Cardiac ventricle fibroblast (primary cell): ENCODE measurements at places on chromosomes 5 and 9. TPM values are rescaled to one million over a fixed set of nuclear protein-coding genes. Genes with fewer than 3 reads are reported as not detected.

TSPAN17 gene
- 19.3 and 20.2 TPM in 2 replicates for total RNA-seq

ANKRD31 gene
- total RNA-seq = under 0.01 and 0.05 TPM in 2 replicates

TRIM36 gene
- total RNA-seq = 0.12 TPM in 1 of 2 replicates, not detected in the other

TNIP1 gene
- 64.3 and 74.6 TPM in 2 replicates for total RNA-seq

IL9 gene
- total RNA-seq = not detected in 2 replicates

SLC36A1 gene
- total RNA-seq = 4.0 and 8.0 TPM in 2 replicates

BTNL8 gene
- total RNA-seq = not detected in 2 replicates

TRIM7 gene
- total RNA-seq = 0.29 and 0.31 TPM in 2 replicates

HRH2 gene
- total RNA-seq = not detected in 2 replicates

WDR31 gene
- total RNA-seq = 0.81 and 0.98 TPM in 2 replicates

FAM153A gene
- total RNA-seq = not detected in 2 replicates

PKD2L2 gene
- total RNA-seq = not detected in 2 replicates

SPINK13 gene
- 6.4 and 8.4 TPM in 2 replicates for total RNA-seq

MEF2C gene
- total RNA-seq = 8.3 and 11.5 TPM in 2 replicates

FCN1 gene
- total RNA-seq = not detected in 2 replicates

CCDC183 gene
- 0.39 and 1.1 TPM in 2 replicates for total RNA-seq

FRMD3 gene
- total RNA-seq = under 0.01 and 0.05 TPM in 2 replicates

ZNF366 gene
- total RNA-seq = 0.44 and 0.88 TPM in 2 replicates

TMEFF1 gene
- total RNA-seq = 0.87 and 1.9 TPM in 2 replicates

IL4 gene
- not detected in 2 replicates for total RNA-seq

FGF1 gene
- total RNA-seq = 0.20 and 0.69 TPM in 2 replicates

PCDHA5 gene
- total RNA-seq = not detected in 2 replicates

FOXD4L4 gene
- total RNA-seq = not detected in 2 replicates

PCDHGB1 gene
- total RNA-seq = 1.6 and 2.6 TPM in 2 replicates

ANKRD18A gene
- not detected in 2 replicates for total RNA-seq

WNT8A gene
- total RNA-seq = not detected in 2 replicates

PHF2 gene
- total RNA-seq = 15.5 and 17.2 TPM in 2 replicates

CDHR2 gene
- not detected in 2 replicates for total RNA-seq

RALGPS1 gene
- total RNA-seq = 0.24 and 0.50 TPM in 2 replicates

CDH9 gene
- total RNA-seq = not detected in 2 replicates

TTLL11 gene
- total RNA-seq = 4.1 and 10.2 TPM in 2 replicates

CAMK2A gene
- not detected in 2 replicates for total RNA-seq

ACOT12 gene
- not detected in 2 replicates for total RNA-seq

ICE1 gene
- total RNA-seq = 16.3 and 17.7 TPM in 2 replicates

FBP1 gene
- total RNA-seq = not detected in 2 replicates

BRINP1 gene
- total RNA-seq = 20.0 and 23.7 TPM in 2 replicates

FAM78A gene
- 0.98 and 1.3 TPM in 2 replicates for total RNA-seq

PCA3 gene
- total RNA-seq = not detected in 2 replicates

BTNL9 gene
- total RNA-seq = 0.19 and 0.34 TPM in 2 replicates

LCN10 gene
- total RNA-seq = not detected in 2 replicates

ZNF454 gene
- total RNA-seq = 2.0 and 4.4 TPM in 2 replicates

PCDHGB6 gene
- 2.6 and 3.6 TPM in 2 replicates for total RNA-seq

SCGB3A2 gene
- total RNA-seq = not detected in 2 replicates

CCL27 gene
- not detected in 2 replicates for total RNA-seq

MLANA gene
- total RNA-seq = not detected in 2 replicates
